Hippocampal formation (tissue), 2 donors: ENCODE measurements at places on chromosomes 3 and 15.

DNA sequence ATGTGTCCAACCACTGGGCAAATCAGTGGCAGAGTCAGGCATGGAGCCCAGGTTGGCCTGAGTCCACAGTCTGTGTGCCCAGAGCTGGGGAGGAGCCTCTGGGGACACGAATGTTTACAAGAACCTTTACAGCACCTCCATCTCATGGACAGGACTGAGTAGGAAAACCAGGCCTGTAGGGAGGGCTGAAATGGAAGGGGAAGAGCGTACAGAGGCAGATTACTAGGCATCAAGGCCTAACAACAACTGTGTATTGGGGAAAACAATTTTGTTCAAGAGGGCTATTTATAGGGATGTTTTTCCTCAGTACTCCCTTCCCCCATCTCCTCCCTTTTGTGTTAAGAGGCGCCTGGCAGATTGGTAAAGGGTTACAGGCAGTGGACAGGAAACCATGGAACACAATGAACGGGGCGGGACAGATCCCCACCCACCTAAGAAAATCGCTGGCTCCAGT is 15.1 kb upstream of the ARHGAP31 start:
- no peak for DNase-seq

DNA sequence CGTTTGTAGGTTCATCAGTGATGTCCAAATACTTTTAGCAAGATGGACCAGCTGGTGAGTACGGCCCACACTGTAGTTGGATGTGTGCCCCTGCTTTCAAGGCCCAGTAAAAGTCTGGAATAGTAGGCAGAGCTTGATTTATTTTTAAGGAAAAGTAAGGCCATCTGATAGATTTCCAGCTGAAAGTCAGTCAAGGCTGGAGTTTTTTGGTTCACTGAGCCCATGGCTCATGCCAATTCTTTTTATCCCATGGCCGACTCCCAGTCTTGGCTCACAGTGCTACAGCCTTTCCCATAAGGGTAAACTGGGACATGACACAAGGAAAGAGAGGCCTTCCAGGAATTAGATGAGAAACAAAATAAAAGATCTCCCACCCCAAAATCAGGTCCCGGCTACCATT is 13.5 kb downstream of the CCDC80 start:
- no peak for DNase-seq

GRCh38 chr15:95350908-95351307 is 979.6 kb upstream of the NR2F2 start:
- no peak for DNase-seq

DNA sequence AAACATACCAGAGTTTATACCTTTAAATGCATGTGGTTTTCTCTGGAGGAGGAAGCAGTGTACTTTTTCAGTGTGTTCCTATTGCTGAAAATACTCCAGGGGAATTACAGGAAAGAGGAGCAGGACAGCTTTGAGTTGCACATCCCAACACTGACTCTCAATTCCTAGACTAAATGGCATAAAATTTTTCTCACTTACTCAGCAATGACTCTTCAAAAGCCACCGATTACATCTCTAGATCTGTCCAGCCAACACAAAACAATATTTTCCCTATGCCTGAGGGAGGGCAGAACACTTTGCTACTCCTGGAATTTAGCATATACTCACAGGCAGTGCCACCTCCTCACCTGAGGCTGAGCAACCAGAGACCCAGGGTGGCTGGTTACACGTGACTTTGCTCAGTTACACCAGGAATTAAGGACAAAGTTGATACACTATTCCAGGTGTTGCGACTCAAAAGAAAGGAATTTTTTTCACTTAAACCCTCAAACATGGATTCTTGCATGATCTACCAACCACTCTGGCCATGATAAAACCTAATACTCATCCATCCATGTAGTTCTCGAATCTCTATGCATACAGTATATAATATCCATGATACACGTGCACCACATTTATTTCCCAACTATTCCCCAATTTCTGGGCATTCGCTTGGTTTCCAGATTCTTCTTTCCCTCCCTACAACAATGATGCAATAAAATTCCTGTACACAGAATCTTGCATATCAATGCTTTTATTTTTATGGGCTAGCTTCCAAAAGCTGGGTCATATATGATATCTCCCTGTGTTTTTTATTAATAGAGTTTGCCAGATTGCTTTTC is 194.6 kb downstream of the THRB start:
- DNase-seq, result no peak

DNA sequence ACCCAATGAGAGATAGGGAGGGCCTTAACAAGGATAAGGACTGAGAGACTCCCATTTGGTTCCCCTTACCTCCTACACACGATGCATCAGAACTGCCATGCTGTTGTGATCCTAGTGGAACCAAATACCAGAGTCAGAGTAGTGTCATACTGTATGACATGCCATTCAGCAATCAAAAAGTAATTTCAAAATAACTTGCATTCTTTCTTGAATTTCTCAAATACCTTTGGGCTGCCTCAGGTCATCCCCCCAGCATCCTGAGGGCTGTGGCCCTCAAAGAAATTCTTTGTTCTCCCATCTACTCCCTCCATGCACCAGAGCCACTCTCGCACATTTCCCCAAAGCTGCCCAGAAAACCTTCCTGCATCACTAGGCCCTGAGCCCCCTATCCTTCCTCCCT is 68.9 kb upstream of the PPP2R3A start:
- DNase-seq, result no peak

GRCh38 chr15:92803852-92804609 is 96.1 kb upstream of the CHD2 start:
- no peak for DNase-seq

DNA sequence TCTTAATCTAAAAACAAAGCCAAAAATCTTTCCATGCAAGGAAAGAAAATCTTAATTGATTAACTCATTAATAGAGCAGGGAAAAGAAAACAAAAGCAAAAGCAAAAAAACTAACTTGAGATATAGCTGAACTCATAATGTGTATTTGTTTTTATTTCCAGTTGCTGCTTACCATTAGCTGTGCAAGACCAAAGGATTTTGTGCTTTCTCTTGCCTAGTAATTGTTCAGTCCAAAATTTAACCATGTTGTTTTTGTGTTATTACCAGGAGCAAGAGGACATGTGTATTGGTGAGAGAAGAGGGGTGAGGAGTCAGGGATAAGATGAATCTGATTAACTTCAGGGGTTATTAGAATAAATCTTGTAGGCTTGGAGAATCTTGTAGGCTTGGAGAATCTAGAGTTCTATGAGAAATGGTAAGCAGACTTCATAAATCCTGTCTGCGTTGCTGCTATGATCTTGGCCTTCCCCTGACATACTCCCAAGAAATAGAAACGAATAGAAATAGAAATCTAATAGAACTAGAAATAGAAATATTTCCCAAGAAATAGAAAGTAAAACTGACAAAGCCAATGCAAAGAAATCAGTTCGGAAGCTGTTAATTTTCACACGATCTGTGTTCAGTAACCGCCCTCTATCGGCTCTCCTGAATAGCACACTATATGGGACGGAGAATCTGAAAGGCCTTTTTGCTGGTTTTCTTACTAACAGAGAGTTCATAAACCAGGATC is 72.6 kb upstream of the TNFSF10 start:
- DNase-seq, result peak; percentile 64

GRCh38 chr3:187450431-187451190 is 82.4 kb downstream of the RTP4 start:
- peak; percentile 41 for DNase-seq

DNA sequence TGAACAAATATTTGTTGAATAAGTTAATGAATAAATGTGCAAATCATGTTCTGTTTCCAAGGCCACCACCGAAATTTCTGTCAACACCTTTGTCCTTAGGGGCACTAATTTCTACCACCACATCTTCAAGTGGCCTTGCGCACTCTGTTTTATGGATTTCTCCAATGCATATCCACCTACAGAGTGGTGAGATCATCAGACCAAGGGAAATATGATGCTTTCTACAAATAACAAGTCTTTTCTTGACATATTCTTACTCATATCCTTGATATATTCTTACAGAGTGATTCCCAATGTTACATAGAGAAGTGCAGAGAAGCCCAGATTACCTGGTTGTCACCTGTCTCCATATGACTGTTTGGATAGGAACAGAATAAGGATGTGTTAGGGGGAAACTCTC is 36.1 kb upstream of the TMCO5A start:
- DNase-seq, result no peak

GRCh38 chr3:164806188-164806587 is 272.1 kb downstream of the SI start:
- peak; percentile 2 for DNase-seq

- no peak for DNase-seq
Measured at GRCh38 chr3:14201940-14202684, 23.5 kb downstream of the LSM3 start.

DNA sequence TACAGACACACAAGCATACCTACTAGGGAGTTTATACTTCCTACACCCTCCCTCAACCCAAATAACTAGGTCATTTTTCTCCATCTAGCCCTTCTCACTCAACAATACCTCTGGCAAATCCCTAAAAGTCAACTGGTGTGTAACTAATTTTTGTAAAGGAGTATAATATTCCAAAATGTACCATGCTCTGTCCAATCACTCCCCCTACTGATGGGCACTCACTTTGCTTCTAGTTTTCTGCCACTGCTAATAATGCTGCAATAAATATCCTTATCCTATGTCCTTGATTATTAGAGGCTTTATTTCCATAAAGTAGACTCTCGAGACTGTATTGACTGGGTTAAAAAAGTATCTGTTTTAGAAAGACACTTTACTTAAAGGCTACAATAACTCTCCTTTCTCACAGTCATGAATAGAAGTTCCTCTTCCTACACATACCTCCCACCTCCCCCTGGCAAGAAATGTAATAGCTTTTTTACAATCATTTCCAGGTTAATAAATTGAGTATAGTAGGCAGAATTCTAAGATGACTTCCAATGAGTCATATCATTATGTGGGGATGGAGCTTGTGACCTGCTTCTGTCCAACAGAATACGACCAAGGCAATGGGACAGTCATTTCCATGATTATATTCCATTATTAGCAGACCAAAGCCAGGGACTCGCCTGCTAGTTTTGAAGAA is 30.0 kb downstream of the SHQ1 start:
- peak; percentile 64 for DNase-seq

DNA sequence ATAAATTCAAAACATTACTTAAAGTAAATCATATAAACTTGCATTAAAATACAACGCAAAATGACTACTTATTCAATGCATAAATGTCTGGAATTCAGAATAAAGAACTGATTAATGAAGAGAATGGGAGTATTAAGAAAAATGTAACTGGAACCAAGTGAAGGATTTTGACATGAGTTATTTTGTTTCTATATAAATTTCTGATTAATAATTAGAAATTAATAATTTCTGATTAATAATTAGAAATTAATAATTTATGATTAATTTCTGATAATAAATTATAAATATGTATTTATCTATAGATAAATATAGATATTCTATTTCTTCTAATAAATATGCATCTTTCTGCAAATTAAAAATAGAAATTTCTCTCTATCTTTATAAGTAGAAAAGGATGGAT is 160.0 kb upstream of the STRIT1 start:
- DNase-seq, result no peak

DNA sequence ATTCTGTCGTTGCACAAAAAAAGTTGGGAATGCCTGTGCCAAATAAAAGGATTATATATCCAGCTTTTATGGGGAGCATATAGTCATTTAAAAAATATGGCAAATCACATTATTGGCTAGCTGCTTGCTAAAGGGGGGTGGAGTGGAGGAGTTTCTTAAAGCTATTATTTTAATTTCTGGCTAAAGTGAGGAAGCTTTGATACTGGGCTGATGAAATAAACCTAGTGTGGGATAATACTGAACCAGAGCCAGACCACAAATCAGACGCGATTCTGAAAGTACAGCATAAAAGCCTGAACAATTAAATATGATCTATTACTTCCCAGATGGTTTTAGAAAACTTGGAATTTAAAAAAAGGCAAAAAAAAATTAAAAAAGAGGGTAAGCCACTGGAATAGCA is 14.4 kb downstream of the POLR2M start:
- DNase-seq, result no peak

DNA sequence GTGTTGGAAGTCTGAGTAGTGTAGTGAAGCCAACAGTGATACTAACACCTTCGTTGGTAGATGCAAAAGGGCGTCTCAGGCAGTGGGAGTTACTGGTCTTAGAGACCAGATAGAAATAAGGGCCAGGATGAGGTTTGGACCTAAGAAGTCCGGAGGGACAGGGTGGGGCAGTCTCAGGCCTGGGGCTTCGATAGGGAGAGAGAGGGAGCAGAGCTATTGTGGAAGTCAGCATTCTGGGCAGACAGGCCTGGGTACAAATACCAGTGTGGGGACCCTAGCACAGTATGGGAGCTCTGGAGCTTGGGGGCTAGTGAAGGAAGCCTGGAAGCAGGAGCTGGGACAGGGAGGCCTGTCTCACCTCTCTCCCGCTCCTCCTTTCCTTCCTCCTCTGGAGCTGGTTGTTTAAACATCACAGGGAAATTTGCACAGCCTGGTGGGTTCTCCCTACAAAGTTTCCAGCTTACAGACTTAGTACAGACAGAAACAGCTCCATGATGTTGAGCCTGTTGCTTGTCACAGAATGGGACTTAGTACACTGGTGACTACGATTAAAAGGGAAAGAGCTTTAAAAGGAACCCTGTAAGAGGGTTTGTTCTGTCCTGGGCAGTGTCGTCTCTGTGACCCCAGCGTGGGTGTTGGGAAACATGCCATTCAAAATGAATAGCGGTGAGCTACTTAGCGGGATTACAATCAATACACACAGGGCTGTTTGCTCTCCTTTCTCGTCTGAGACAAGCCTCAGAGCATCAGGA is 76.4 kb upstream of the TNFAIP8L3 start:
- no peak for DNase-seq

DNA sequence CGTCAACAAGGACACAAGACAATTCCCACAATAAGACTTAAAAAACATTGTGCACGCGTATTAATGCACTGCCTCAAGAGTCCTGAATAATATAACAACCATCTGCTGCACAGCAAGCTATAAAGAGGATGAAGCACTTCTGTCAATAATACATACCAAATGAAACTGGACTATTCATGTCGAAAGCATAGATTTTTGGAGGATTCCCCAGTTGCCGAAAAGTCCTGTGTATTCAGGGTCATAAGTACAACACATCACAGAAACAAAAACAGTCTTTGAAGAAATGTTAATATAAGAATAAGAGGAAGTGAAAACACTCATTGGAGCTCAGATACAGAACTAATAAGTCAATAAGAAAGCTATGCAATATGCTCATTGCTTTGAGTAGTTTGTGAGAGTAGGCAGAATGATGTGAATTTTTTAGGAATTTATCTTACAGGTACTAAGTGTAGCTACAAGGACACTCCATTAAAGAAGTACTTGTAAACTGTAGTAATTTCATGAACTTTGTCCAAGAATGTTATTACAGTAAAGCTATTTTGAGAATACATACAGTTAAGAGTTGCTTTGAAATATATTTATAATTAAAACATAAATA is 31.6 kb downstream of the CBLB start:
- DNase-seq, result no peak

DNA sequence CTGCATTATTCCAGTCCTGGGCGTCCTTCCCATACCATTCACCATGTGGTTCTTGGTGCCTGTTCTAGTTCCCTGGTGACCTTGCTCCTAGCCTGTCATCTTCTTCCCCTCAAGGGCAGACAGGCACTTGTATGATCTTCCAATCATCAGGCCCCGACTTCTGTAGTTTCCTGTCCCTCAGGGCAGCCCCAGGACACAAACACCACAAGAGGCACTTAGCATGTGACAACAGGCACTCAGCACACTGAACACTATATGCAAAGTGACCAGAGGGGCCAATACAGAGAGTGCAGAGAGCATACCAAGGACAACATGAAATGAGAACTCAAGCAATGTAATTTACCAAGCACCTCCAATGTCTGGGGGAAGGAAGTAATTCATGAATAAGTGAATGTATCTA is 17.9 kb downstream of the TMEM40 start:
- DNase-seq, result no peak

- peak; percentile 26 for DNase-seq
Measured at GRCh38 chr3:53045518-53046170, at the start of gene SFMBT1. TSS of gene SFMBT1 (minus strand) at chr3:53046073. CDS start at chr3:52969128, 76,945 bp downstream.

GRCh38 chr3:194797555-194798250 is 112.0 kb downstream of the FAM43A start:
- DNase-seq, result no peak
